Kidney tubule cell (primary cell): ENCODE measurements at places on chromosomes 1 and 21.
A peak's percentile ranks its signal among the peaks of the same experiment; 100 is the strongest.

DNA sequence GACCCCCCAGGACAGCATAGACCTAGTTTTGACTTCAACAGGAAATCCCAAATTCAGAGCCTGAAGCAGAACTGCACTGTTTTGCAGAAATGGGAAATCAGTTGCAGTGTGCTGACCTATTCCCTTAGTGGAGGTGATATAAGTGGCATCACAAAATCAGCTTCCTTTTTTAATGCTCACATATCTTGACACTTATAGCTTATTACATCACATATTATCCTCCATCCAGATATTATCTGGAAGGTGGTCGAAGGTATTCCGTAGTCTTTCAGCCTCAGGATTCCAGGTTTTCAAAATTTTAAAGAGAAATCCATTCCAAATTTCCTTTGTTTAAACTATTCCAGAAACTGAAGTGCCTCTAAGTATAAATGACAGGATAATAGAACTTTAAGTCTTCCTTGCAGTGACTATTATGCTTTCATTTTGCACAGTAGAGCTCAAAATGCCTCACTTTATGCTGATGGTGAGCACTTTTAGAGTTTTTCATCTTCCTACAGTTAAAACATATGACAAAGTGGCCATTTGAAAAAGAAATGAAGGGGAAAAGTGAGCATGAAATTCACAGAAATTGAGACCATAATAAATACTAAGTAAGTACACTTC, 106.4 kb upstream of the DPYD start:
- no peak for DNase-seq

GRCh38 chr1:221045842-221046831, 166.9 kb downstream of the HLX start:
- DNase-seq, result peak; percentile 70

GRCh38 chr1:231424950-231425805, 3.1 kb upstream of the EGLN1 start:
- no peak for DNase-seq

DNA sequence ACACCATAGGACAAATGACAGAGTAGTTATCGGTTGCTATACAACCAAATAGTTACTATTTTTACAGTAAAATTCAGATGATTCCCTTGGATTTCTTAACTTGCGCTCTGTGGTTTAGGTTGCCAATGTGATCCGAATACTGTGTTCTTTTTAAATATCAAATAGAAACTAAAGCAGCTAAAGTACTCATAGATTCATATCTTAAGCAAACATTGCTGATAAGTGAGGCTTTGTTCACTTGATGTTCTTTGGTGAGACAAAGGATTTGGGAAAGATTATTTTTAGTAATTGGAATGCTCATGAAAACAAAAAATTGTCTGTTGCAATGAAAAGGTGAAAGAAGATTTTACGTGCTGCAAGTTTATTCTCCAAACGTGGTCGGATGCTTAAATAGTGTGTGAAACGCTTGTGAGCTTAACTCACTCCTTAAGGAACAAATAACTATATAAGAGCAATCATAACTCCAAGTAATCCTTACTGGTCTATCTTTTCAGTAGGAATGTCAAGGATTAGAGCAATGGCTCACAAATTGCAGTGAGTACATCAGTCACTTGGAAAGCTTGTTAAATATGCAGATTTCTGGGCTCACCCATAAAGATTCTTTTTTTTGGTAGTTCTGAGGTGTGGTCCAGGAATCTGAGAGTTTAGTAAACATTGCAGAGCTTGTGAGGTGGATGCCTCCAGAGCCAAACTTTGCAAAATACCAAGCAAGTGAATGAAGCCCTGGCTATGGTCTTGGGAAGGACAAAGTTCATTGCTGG, 31.8 kb upstream of the PDC start:
- DNase-seq, result no peak

DNA sequence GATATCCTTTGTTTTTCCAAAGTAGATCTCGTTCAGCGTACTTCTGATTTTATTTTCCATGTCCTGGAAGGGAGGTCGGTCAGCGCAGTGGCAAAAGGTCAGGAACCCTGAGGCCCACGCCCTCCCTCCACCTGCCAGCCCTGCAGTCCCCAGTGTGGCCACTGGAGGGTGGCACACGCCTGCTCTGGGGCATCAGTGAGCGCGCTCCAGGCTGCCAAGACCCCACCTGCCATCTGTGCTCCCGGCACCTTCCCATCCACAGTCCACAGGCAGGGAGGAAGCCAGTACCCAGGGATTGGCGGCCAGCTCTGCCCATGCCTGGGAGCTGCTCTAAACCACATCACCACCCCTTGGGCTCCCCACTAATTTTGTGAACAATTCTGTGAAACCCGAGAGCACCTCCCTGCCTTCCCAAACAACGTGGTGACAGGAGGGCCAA, 32.3 kb downstream of the SLC66A1 start:
- DNase-seq, result peak; percentile 48

DNA sequence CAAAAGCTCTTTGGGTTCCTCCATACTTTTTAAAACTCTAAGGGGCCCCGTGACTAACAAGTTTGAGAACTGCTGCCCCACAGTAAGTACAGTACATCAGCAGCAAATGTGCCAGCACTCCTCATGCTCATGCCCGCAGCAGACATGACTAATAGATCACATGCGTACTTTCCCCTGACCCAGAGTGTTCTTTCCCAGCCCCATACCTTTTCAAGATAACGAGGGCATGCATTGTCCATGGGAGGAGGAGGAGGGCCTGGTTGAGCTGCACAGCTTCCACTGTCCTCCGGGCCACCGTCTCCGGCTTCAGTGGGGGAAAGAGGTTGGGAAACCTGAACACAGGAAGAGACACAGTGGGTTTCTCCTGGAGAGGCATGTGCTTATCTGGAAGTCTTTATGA, 45.5 kb downstream of the DHRS3 start:
- peak; percentile 20 for DNase-seq

DNA sequence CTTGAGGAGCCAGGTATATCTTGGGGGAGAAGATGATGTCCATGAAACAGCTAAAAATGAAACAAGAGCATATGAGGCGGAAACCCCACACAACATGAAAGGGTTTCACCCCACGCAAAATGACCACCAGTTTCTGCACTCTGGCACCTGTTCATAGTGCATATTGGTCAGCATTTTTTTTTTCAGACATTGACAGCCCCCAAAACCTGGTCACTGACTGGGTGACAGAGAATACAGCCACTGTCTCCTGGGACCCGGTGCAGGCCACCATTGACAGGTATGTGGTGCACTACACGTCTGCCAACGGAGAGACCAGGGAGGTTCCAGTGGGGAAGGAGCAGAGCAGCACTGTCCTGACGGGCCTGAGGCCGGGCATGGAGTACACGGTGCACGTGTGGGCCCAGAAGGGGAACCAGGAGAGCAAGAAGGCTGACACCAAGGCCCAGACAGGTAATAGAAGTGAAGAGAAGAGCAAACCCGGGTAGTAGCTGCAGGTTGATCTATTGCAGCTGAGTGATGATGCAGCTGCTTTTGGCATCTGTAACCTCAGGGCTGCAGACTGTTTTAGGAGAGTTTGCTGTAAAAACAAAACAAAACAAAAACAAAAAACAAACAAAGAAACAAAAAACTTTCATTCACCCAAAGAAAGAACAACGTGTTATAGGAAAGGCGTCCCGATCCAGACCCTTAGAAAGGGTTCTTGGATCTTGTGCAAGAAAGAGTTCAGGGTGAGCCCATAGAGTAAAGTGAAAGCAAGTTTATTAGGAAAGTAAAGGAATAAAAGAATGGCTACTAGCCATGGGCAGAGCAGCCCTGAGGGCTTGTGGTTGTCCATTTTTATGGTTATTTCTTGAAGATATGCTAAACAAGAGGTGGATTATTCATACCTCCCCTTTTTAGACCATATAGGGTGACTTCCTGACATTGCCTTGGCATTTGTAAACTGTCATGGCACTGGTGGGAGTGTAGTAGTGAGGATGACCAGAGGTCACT, 51.0 kb downstream of the TNN start:
- no peak for DNase-seq

- DNase-seq, result no peak
Observed at GRCh38 chr1:215894617-215895016, 327.5 kb downstream of the KCTD3 start.

DNA sequence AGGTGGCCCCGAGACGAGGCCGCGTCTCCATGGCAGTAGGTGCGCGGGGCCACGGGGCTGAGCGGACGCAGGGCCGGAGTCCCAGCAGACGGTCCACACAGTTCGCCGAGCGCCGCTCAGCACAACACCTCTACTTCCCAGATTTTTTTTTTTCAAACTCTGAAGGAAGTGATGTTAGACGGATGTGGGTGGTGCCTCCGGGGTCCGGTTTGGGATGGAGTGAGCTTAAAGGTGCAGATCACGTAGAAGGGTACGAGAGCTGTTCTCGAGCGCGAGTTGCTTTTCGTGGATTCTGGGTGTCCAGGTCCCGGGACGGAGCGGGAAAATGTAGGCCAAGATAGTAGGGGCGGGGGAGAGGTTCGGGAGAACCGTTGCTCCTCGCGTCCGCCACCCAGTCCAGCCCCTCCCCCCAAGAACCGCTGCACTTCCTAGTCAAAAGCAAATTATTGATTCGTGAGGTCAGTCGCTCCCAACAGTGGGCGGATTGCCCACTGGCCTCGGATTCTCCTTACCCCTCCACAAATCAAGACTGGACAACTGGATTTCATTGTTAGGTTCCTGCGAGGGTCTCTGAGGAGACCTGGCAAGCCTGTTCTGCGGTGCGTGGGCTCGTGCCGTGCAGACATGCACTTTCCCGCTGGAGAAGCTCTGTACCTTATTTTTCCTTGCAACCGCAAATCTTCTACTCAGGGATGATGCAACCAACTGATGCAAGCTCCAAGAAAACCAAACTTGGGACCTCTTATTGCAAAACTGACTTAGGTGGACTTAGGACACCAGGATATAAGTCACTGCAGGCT, at the start of gene TXNDC12:
Gene TXNDC12 (minus strand): TSS at position 126 of the 800 bp plus-strand sequence. CDS start 95 bp downstream, at position 31.
- DNase-seq, result peak; percentile 94

- no peak for DNase-seq
Observed at GRCh38 chr1:178496410-178497135, at the start of gene CLEC20A. Gene CLEC20A, minus strand, starts transcription at chr1:178496964. Its CDS starts 25 bp downstream, at chr1:178496939.

DNA sequence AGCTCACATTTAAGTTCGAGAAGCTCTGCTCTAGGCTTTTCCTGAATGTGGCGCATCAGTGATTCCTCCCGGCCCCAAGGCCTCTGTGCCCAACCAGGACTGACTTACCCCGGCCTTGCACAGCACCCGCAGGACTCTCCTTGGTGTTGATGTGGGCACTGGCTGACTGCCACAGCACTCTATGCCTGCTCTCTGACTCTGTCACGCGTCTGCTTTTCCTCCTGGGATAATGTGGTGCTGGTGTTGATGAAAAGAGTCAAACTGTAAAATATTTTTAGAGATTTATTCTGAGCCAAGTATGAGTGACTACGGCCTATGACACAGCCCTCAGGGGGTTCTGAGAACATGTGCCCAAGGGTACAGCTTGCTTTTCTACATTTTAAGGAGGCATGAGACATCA, 15.5 kb upstream of the SLC2A5 start:
- peak; percentile 77 for DNase-seq

DNA sequence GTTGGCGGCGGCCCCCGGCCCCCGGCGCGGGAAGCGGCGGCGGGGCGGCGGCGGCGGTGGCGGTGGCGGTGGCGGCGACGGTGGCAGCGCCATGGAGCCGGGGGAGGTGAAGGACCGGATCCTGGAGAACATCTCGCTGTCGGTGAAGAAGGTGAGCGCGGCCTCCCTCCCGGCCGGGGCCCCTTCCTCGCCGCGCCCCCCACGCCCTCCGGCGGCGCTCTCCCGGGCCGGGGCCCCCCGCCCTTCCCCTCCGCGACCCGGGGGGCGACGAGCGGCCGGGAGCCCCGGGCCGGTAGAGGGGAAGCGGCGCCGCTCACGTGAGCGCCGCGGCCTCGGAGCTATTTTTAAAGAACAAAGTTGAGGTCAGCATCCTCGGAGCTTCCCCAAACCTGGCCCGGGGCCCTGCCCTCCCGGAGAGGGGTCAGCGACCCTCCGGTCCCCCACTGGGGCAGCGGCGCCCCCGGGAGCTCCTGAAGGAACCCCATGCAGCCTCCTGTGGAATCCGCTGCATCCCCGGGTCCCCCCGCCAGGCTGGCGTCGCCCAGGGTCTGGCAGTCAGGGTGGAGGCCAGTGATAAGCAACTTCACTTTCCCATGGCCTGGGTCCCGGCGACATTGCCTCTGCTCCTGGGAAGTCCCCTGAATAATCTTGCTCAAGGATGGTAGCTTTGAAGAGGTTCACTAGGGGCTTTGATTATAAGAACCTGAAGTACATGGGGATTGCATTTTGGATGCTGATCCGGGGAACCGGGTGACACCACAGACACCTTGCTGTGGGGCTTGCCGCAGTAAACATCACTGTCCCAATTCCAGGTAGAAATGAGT, 560 bp downstream of the PLEKHM2 start:
- peak; percentile 34 for DNase-seq

GRCh38 chr21:21915816-21916215, 917.6 kb downstream of the NCAM2 start:
- DNase-seq, result no peak

GRCh38 chr1:24110642-24111261, 1.2 kb downstream of the MYOM3 start:
- no peak for DNase-seq

DNA sequence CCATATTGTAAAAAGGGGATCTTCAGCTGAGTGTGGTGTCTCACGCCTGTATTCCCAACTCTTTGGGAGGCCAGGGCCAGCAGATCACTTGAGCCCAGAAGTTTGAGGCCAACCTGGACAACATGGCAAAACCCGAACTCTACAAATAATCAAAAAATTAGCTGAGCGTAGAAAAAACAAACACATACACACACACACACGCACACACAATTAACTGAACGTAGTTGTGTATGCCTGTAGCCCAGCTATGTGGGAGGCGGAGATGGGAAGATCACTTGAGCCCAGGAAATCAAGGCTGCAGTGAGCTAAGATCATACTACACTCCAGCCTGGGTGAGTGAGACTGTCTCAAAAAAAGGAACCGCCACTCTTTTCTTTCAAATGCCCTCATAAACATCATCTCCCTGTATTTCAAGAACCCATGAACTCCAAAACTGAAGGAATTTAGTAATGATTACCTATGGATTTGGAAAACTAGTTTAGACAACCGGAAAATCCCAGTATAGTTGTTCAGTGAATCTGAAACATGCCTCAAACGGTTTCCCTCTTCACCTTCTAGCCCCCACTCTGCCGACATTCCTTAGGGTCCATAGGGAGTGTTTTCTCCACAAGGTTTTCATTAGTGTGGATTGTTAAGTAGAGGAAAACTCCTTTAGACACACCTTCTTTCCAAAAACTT, 4.5 kb downstream of the TXNIP start:
- no peak for DNase-seq
